Airway epithelial cell (primary cell): ENCODE measurements at places on chromosomes 1 and 21. TPM values are rescaled to one million over a fixed set of nuclear protein-coding genes. Genes with fewer than 3 reads are reported as not detected.

Gene C1QA
- not detected in 2 replicates for total RNA-seq

Gene PIGR
- total RNA-seq: 0.05 and 0.14 TPM in 2 replicates

Gene PCP4
- total RNA-seq: not detected in 2 replicates

Gene FCAMR
- total RNA-seq: not detected in 2 replicates

Gene RIT1
- total RNA-seq: 30.2 and 32.4 TPM in 2 replicates

Gene RGS1
- total RNA-seq: not detected in 2 replicates

Gene RCSD1
- not detected in 2 replicates for total RNA-seq

Gene CELA3A
- total RNA-seq: not detected in 2 replicates

Gene RNU5D-1
- not detected in 2 replicates for total RNA-seq
